ENCODE measurements at places on chromosomes 4 and X.
A peak's percentile ranks its signal among the peaks of the same experiment; 100 is the strongest.

DNA sequence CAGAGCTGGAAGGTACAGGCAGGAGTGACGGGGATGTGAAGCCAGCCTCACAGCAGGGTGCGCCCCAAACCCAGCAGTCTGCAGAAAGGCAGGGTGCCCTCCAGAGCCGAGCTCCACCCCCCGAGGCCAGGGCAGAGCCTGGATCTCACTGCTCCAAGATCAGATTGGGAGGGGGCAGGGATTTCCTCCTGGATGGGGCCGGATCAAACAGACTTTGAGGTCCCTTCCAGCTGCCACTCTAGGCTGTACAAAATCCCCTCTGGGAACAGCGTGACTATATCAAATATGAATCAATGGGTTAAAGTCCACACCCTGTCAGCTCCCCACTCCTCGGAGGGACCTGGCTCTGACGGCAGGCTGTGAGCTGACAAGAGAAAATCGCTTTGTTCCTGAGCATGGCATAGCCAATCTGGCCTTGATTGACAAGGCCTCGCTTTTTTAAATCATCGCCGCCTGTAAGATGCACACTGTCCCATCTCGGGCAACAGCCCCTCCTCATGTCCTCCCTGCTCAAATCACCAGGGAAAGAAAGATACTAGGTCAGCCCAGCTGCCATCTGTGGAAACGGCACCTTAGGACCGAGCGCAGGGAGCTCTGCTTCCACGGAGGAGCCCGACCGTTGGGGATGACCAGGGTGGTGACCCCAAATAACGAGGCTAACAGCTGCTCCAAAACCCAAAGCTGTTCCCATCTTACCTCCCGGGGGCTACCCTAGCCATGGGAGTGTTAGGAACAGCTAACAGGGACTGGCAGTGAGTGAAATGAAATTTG is 39.9 kb downstream of the PSAPL1 start:
- no peak for DNase-seq

- no peak for DNase-seq
Measured at GRCh38 chr4:163665101-163665500, 170.6 kb downstream of the TMA16 start.

DNA sequence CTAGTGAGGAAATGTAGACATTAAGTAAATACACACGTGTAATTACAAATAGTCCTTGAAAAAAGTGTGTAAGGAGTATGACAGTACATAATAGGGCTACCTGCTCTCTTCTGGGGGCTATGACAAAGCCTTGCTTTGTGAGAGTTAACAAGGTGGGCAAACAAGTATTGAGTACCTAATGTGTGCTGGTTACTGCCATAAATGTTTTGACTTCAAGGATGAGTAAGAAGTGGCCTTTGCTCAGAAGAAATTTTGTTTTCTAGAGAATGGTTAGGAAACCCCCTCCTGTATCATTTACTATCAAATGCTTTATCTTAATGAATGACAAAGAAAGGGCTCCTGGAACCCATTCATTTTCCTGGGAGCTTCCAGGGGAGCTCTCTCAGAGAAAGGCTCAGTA is 167.0 kb upstream of the CASK start:
- peak; percentile 11 for DNase-seq

GRCh38 chr4:145866991-145867390 is 71.6 kb downstream of the ZNF827 start:
- DNase-seq = no peak

DNA sequence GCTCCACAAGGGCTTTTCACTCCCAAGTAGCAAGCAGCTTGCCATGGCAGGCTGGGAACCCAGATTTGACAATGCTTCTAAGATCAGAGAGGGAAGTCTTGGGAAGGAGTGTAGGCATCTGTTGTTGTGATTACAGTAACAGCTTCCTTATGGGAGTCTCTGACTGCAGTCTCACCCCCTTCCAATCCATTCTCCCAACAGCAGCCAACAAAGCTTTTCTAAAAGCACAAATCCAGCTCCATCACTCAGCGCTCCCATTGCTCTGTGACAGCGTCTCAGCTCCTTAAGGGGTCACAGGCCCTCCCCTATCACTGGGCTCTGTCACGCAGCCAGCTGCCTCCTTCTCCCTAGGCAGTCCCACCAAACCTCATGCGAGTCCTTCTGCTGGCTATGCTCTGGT is 7.1 kb downstream of the IGFBP7 start:
- no peak for DNase-seq

- peak; percentile 48 for DNase-seq
Measured at GRCh38 chr4:41374490-41374889, 117.8 kb downstream of the UCHL1 start.

GRCh38 chr4:137623013-137623412 is 90.7 kb upstream of the PCDH18 start:
- DNase-seq = peak; percentile 89

GRCh38 chr4:20181926-20182325 is 69.8 kb upstream of the SLIT2 start:
- no peak for DNase-seq

DNA sequence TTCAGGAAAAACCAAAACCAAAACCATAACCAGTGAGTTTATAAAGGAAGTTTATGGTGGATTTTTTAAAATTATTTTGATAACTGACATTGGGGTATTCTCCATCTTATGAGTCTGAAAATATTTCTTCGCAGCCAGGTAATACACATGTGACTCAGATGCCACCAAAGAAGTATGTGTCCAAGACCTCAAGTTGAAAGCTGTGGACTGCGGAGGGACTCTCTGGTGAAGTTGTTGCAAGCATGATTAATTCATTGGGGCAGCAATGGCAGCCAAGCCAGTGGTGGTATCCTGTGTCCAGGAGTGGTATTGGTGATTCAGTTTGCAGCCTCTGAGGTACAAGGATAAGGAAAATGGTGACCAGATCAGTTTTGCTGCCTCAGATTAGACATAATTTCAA is 14.0 kb upstream of the ADH5 start:
- no peak for DNase-seq

- no peak for DNase-seq
Measured at GRCh38 chrX:7972586-7972985, 45.4 kb upstream of the PNPLA4 start.

DNA sequence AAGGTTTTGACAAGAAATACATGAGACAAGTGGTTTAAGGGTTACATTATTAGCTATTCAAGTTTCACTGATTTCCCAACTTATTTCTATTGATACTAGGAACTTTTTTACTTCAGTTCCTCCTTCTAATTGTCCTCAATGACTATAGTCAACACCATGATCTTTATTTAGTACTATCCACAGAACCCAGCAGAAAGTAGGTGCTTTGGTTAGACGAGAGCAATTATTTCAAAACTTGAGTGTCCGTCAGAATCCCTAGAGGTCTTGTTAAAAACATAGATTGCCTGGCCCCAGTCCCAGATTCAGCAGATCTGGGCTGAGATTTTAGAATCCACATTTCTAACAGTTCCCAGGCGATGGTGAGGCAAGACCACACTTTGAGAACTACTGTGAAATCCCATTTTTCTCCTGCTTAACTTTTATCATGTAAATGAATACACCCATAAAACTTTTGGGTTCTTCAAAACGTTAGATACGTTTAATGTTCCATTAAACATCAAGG is 17.9 kb downstream of the EXOC1 start:
- no peak for DNase-seq

- no peak for DNase-seq
Measured at GRCh38 chrX:3262901-3263300, 83.6 kb downstream of the MXRA5 start.

GRCh38 chr4:87416965-87417364 is 5.4 kb upstream of the NUDT9 start:
- DNase-seq = no peak

GRCh38 chr4:53802500-53802899 is 211.2 kb upstream of the LNX1 start:
- DNase-seq = no peak

All from DMS153 (cell line).